ENCODE measurements at places on chromosomes 5 and 9.

GRCh38 chr5:171882118-171882517 lies 96.5 kb downstream of the SMIM23 start:
- DNase-seq = no peak

- no peak for DNase-seq
These were observed 33.1 kb downstream of the ALDH7A1 start for GRCh38 chr5:126561908-126562307.

DNA sequence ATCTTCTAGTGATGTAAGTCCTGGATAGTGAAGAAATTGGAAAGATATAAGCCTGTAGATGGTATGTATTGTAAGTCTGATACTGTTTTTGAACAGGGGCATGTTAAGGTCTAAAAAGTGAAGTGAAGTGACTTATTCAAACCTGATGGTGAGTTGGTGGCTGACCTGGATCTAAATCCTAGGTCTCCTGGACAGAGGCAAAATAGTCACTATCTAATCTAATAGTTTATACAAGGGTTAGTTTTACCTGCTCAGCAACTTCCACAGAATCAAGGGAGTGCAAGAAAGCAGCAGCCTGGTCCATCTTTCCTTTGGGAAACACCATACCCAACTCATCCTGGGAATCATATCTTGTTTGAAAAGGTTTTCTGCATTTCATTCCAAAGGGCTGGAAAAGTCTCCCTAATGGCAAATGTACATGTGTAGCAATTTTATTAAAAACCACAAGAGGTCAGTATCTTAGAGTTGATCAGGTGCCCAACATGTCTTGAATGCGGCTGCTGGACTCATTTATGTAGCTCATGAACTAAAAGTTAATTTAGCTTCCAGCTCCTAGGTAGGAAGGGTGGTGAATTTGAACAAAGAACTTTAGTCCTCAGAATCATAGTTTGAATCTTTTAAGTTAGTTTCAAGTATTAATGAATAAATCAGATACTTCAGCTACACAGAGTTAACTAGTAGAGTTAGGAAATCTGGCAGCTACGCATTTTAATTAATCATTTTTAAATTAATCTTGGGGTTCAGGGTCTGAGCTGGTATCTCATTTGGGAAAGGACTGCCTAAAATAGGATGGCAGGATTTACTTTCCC lies 26.0 kb downstream of the SKP2 start:
- DNase-seq = no peak

DNA sequence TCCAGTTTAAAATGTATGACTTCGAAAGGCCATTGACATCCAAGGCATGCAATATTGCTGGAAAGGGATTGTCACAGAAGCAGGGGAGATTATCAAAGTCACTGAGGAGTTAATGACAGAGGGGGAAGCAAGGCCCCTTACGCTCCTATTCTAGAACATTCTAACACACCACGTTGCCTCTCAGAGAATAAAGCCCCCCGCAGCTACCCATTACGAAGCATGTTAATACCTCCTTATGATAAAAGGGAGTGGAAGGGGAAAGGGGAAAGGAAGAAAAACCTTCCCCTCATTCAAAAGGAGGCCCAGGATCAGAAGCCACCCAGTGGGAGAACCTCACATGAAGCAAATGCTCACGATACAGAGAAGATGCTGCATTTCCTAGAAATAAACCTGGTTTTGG lies 213.6 kb downstream of the DAB2IP start:
- no peak for DNase-seq

DNA sequence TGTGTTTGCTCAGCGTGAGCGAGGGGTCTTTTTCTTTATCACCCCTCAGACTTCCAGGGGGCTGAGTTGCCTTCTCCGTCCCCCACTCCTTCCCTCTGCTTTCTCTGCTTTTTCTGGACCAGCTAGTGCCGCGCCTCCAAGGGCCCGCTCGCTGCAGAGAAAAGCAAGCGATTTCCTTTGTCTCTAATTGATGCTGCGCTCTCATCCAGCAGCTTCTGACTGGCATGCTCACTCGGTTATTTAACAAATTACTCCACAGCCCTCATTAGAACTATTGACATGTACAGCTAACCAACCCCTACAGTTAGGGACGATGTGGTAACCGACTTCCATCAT lies 288.0 kb downstream of the ELAVL2 start:
- no peak for DNase-seq

Measured in posterior cingulate gyrus (tissue), 11 donors.